ENCODE measurements at places on chromosomes 1 and 21.

GRCh38 chr1:222798975-222799374 is 15.9 kb upstream of the DISP1 start:
- no peak for DNase-seq

- no peak for DNase-seq
Observed at GRCh38 chr1:243738020-243738419, 112.0 kb downstream of the AKT3 start.

GRCh38 chr1:236172041-236172579 is 29.8 kb downstream of the GPR137B start:
- no peak for DNase-seq

GRCh38 chr1:101283443-101283842 is 46.6 kb downstream of the S1PR1 start:
- DNase-seq = no peak

- no peak for DNase-seq
Observed at GRCh38 chr1:65190229-65190628, 42.2 kb downstream of the AK4 start.

DNA sequence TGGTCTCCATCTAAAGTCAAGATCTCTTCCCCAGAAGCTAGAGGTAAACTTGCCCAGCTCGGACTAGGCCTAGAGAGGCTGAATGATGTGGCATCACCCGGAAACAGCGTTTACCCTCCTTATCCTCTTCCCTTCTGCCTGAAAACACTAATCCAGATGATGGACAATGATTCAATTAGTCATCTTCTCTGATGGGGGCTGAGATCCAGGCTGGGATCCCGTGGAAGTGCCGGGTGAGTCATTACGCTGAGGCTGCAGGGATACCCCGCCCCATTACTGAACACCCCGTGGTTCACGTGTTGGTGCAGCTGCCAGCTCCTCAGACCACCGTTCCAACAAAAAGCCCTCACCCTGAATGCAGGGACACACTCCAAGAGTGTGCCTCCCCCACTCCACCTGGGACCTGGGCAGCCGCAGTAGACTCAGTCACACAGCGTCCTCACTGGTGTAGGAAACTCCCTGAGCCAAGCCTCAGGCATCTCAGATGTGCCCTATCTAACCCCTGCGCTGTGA is 2.0 kb downstream of the S100A6 start:
- DNase-seq = peak; percentile 56

All from tibial nerve (tissue), 4 donors.